B cell (primary cell): ENCODE measurements at places on chromosomes 6 and 20. TPM values are rescaled to one million over a fixed set of nuclear protein-coding genes. Genes with fewer than 3 reads are reported as not detected.

ANKRD66 gene
- not detected in 2 replicates for total RNA-seq

CDSN gene
- not detected in 2 replicates for total RNA-seq

DNA sequence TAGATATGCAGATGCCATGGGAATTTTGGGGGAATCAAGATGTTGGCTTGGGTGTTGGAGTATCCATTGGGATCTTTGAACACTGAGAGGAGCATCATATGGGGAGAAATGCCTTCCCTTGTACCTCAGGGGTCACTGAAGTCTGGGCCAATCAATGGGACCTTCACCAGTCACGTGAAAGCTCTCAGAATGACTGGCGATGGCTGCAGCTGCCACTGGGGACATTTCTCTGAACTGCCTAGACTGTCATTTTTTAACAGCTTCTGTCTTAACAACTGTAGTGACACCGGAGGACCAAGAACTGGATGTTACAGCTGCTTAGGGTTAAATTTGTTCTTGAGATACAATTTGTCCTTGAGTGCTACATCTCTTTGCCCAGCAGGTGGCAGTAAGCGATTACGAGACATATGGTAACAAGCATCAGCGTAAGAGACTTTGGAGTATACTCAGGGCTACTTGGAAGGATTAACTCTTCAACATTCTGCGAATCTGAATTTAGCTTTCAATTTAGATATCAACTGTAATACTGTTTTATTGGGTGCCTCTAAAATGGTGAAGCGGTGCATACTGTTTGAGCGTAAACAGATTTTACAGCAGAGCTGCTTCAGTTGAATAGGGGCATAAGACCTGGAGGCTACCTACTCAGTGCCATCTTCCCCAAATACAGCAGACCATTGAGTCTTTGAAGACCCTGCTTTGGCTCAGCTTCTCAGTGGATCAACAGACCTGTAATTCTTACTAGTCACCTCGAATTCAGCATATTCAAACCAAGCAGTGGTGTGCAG, 36.0 kb downstream of the CCN2 start:
- peak; percentile 75 for DNase-seq

DNA sequence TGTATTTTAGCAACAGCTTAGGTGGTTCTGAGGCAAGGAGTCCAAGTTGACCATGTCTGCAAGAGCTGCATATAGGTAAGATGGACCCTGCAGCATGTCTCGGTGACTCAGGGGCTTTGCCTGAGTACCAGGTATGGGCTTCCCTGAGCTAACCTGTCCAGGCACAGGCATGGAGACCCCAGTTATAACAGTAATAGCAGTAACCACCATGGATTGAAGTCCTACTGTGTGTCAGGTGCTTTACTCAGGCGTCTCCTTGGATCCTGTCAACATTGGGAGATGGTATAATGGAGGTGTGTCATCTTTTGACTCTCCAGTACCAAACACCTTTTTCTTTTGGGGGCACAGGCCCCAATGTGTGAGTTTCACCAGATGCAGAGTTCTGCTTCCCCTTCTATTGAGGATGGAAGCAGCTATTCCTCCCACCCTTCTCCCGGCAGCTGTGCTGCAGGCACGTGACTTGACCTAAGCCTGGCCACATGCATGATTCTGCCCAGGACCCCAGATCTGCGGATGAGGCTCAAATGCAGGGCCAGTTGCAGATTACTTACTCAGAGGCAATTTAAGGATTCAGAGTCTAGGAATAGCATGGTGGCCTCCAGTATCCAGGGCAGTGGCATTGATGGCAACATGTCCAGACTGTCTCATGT, 13.8 kb downstream of the TREM1 start:
- DNase-seq = no peak

DNA sequence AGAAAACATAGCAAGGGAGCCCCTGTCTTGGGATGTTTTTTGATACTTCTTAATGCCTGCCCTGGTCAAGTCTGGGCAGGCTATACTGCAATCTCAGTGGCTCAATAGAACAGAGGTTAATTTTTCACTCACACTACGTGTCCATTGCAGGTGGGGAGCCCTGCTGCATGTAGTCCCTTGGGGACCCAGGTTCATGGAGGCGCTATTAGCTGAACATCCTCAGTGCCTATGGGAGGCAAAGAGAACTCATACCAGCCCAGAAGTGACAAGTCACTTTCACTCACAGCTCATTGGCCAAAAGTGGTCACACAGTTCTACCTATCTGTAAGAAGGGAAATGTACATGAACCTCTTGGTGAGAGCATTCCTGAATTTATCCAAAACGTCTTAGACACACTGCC, 23.2 kb downstream of the CGA start:
- no peak for DNase-seq

DNA sequence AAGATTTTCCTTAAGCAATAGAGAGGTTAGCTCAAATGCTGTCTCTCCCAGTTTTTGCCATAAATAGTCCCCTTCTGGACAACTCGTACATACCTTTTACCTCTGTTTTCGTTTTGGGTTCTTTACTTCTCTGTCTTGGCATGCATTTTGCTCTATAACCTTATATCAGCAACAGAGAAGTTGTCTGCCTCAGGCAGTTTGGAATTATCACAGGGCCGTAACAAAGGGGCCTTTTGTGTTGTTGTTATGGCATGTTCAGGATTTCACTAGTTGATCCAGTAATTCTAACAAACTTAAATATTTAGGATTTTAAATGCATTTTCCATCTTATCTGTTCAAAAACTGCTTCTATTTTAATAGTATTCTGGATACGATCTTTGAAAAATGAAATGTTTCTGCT, 259.8 kb downstream of the CD109 start:
- DNase-seq = no peak
